ENCODE measurements at places on chromosomes 6 and 20.

- DNase-seq: no peak
These were observed 521.0 kb upstream of the EPHA7 start for GRCh38 chr6:93940381-93940780.

- DNase-seq: no peak
These were observed 202.5 kb downstream of the DHX35 start for GRCh38 chr20:39164642-39165041.

DNA sequence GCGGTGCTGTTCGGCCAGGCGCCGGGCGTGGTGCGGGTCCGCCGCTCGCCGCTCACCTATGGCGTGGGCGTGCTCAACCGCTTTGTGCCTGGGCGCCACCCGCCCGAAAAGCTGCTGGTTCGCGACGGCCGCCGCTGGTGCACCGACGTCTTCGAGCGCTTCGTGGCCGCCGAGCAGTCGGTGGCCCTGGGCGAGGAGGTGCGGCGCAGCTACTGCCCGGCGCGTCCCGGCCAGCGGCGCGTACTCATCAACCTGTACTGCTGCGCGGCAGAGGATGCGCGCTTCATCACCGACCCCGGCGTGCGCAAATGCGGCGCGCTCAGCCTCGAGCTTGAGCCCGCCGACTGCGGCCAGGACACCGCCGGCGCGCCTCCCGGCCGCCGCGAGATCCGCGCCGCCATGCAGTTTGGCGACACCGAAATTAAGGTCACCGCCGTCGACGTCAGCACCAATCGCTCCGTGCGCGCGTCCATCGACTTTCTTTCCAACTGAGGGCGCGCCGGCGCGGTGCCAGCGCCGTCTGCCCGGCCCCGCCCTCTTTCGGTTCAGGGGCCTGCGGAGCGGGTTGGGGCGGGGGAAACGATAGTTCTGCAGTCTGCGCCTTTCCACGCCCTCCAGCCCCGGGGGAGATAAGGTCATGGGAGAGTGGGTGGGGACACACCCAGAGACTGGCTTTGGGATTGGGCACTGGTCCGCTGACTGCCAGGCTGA, 15.7 kb downstream of the ADISSP start:
- DNase-seq: peak; percentile 28

DNA sequence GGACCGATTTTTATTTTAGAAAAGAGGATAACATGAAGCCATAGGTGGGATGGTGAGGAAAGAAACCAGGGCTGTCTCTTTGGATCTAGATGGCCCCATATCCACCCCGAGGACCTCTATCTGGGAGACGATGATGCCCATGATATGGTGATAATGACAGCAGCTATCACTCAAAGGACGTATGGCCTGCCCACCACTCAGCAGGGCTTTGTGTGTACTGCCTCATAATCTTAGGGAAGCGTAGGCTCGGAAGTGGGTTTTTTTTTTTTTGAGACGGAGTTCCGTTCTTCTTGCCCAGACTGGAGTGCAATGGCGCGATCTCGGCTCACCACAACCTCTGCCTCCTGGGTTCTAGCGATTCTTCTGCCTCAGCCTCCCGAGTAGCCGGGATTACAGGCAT, 8.2 kb upstream of the TAF8 start:
- no peak for DNase-seq

- no peak for DNase-seq
These were observed 87.9 kb downstream of the THBS2 start for GRCh38 chr6:169165561-169166300.

DNA sequence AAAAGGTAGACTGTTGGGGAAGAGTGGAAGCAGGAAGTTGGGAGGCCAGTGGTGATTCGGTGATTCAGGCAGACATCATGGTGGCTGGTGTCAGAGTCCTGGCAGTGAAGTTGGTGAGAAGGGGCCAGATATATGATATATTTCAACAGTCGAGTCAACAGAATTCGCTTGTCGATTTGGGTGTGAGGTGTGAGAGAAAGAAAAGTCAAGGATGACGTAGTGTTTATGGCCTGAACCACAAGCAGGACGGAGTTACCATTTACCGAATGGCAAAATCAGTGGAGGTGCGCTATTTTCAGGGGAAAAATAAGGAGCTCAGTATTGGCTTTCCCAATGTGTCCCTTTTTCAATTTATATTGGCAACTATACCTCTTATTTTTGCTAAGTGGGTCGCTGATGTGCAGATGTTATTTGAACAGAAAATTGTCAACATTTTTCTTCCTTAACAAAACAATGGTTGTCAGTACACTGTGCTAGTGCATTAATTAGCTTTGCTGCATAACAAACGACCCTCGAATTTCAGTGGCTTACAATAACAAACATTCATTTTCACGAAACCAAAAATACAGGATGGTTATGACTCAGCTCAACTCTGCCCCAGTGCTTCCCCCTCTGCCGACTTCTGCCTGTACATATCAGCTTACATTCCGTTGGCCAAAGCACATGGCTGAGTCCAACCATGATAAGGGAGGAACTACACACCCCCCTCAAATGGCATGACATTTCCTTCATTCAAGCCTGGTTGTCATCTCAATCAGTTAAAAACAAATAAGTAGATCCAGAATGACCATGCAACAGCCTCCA, 255.0 kb upstream of the ZFP64 start:
- DNase-seq: no peak

DNA sequence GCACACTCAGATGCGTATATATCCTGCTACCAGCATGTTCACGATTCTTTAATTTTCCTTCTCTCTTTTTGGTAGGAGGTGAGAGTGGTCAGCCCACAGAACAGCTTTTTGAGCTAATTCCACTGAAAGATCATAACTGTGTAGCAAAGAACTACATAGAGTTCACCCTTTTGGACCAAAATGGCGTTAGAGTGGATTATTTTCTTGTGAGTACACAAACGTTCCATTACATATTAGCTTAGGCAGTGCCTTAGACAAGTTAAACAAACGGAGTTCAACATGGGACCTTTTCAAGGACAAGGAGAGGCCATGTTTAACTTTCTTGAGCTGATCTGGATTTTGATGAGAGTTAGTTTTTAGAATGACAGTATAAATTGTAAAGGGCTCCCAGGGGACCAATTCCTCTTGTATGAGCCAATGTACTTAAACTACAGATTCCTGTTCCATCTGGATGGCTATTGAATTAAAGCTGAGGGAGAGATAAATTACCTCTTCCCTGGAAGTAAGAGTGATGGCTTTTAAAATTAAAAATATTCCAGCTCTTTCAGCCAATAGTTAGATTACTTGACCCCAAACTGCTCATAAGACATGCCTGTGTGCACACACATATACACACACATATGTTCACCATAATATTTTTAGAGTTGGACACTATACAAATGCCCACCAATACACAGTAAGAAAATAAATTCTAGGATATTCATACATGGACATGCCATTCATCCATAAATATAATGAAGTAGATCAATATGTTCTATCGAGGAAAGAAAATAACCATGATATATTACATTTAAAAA, 25.6 kb upstream of the ARMH2 start:
- DNase-seq: peak; percentile 20

GRCh38 chr20:49171909-49172308, 16.2 kb downstream of the STAU1 start:
- no peak for DNase-seq

DNA sequence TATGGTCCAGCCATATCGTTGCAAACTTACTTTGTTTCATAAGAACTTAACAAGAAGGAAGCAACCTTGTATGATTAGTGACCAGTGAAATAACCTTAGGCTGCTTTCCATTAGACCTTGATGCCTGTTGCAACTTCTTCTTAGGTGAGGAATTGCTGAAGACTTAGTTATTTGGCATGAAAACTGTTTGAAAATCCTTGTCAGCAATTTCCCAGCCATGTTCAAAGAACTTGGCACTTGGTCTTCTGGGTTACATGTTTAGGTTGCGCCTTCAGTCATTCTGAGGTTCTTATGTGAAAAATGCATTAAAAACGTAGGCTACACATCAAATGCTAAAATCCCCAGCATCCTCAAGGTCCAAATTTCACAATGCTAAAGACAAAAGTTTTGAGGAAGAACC, 232.0 kb upstream of the CEP162 start:
- DNase-seq: no peak

DNA sequence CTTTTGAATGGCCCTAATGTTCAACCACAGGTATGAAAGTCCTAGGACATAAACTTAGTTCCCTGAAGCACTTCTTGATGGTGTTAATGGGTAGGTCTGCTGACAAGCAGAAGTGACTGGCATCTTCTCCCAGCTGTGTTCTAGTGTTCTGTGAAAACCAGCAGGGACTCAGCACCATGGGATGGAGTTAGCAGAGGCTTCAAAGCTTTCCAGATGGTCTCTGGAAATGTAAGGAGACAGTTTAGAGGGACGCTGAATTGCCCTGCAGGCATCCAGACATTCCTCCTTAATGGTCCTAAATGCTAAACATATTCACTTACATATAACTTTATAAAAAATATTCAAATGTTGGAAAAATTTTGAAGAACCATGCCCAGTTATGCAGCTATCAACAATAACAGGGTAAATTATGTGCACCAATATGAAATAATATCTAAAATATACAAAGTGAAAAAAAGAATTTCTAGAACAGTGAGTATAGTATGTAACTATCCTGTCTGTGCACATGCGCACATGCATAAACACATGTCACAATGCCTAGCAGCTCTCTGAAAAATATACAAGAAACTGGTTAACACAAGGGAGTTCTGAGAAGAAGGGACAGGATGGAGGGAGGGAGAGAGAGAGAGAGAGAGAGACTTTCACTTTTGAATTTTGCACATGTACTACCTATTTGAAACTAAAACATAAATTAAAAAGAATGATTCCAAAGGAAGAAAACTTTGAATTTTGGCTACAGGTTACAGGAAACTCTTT, 87.2 kb downstream of the PRDM1 start:
- no peak for DNase-seq

GRCh38 chr20:53950031-53950430, 120.4 kb downstream of the BCAS1 start:
- DNase-seq: no peak

GRCh38 chr6:137269347-137269746, 50.2 kb upstream of the IFNGR1 start:
- DNase-seq: no peak

DNA sequence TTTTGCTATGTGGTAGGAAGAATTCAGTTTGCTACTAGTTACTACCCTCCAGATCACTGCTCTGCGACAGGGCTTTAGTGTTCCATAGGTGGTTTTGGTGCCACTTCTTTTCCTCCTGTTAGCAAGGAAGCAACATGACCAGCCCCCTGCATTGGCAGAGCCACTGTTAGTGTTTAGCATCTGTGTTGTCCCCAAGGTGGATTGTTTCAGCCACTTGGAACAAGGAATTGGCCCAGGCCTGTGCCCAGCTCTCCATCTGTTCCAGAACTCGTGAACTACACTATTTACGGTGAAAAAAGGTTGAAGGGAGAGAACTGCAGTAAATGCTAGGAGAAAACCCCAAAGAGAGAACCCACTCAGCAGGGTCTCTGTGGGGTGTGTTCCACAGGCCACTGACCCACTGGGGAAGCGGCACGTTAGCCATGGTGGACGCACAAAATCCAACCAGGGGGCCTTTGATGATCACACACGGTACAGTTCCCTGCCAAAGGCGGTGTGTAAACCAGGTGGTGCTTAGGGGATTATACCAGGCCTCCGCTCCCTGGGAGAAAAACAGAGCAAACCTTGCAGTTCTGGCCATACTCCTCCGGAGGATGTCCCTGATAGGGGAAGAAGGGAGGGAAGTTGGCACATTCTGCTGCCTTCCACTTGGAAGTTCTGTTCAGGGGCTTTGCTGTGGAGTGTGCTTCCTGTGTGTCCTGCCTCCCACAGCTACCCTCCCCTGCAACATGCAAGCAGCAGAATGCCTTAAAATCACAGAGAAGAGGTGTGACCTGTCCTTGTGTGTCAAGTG, 72.3 kb downstream of the LYRM2 start:
- no peak for DNase-seq

- no peak for DNase-seq
These were observed 74.6 kb downstream of the ATG5 start for GRCh38 chr6:106250953-106251352.

DNA sequence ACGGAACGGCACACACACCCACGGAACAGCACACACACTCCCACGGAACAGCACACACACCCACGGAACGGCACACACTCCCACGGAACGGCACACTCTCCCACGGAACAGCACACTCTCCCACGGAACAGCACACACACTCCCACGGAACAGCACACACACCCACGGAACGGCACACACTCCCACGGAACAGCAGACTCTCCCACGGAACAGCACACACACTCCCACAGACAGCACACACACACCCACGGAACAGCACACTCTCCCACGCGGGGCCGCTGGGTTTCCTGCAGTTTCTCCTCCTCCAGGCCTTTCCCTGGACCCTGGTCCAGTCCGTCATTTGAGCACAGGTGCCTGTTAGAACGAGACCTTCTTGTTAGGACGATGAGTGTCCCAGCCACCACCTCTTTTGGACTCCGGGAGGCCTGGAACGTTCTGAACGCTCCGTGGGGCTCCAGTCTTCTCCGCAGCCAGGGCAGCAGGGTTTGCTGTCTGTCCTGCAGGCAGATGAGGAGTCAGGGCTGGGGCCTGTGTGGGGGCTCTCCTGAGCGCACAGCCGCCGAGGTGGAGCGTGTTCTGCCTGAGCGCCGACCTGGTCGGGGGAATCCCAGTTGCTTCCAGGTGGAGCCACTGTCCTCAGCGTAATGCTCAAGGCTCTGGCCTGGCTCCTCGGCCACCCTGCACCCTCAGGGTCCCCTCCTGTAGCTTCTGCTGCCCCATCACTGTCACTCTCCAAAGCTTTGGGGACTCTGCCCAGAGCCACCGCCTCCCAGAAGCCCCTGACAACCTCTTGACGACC, 17.6 kb upstream of the TNFRSF6B start:
- no peak for DNase-seq

- DNase-seq: no peak
These were observed 64.0 kb upstream of the TFB1M start for GRCh38 chr6:155378276-155378675.

GRCh38 chr20:8766868-8767390, 302.0 kb upstream of the PLCB4 start:
- DNase-seq: no peak

GRCh38 chr6:38016824-38017223, 197.3 kb downstream of the ZFAND3 start:
- DNase-seq: no peak

GRCh38 chr6:24477070-24477469, 12.3 kb downstream of the GPLD1 start:
- DNase-seq: no peak

DNA sequence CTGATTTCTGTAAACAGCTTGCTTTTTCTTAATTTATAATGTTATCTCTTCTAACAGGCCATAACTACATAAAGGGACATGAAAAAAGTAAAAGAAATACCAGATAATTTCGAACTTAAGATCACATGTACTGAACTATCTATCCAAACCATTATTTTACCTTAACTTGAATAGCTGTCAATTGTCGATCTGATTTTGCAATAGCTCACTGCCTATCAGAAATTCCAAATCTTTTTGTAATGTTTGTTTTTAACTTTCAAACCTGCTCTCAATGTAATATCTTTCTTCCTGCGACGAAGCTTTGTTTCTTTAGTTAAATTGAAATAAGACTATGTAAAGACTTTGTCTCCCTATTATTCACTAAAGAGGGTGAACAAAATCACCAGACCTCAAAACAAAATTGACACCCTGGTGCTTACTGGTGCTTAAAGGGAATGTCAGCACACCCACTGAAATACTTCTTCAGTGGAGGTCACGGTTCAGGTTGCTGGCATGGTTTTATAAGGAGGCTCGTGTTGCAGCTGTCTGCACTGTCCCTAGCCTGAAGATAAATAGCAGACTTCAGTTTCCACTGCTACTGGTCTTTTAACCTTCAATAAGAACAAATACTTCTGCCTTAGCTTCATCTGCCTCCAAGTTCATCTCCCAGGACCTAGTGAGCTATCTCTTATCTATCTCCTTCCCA, 117.5 kb upstream of the QKI start:
- no peak for DNase-seq

- DNase-seq: no peak
These were observed 792 bp downstream of the RSPH3 start for GRCh38 chr6:158999154-158999665.
